ENCODE measurements at places on chromosomes 13 and 19.

GRCh38 chr13:100235311-100235901 is 146.5 kb downstream of the PCCA start:
- DNase-seq: no peak

GRCh38 chr19:35247526-35248309 is 1.1 kb upstream of the LSR start:
- DNase-seq: peak; percentile 32

DNA sequence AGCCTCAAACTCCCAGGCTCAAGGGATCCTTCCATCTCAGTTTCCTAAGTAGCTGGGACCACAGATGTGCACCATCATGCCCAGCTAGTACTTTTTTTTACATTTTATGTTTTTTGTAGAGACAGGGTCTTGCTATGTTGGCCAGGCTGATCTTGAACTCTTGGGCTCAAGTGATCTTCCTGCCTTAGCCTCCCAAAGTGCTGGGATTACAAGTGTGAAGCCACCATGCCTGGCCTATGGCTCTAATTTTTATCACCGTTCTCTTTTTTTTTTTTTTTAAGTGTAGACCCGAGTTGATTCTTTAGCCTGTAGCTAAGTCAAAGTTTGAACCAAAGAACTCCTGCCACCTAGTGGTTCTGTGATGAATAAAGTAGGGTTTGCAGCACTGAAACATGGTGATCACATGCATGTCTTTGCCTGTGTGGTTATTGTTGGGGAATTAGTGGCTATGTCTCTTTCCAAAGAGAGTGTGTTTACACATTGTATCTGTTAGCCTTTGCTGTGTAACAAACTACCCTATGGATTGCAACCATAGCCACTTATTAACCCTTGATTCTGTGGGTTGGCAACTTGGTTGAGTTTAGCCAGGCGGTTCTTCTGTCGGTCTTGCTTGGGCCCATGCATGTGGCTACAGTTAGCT is 11.6 kb downstream of the NFILZ start:
- no peak for DNase-seq

DNA sequence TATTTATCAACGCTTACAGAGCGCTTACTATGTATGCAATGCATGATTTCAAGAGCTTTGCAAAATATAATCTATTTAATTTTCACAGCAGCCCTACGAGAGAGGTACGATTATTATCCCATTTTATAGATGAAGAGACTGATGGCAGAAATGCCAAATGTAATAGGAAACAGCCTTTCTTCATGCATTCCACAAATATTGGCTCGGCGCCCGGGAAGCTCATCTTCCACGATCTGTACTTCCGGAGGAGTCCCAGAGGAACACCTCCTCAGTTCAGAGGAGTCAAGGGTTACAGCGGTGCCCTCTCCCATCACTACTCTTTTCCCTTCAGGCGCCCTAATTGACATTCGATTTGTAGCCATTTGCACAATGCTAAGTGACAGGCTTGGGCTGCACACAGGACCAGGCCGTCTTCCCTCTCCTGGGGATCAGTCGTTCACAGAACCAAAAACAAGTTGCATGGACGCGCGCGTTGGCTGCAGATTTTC is 1.1 kb upstream of the ARHGAP35 start:
- no peak for DNase-seq

DNA sequence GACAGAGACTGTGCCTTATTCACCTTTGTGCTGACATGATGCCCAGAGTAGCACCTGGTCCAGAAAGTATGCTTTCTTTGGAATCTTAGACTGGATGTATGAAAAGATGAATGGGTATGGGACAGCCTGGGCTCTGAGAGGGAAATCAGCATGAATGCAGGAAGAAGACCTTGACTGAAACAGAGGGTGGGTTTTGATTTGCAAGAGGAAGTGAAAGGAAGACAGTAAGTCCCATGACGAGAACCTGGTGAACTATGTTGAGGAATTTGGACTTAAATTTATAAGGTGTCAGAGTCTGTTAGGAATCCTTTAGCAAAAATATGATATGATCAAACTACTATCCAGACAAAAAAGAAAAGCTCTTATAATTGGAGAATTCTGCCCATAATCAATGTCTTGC is 301.9 kb downstream of the SPRY2 start:
- no peak for DNase-seq

DNA sequence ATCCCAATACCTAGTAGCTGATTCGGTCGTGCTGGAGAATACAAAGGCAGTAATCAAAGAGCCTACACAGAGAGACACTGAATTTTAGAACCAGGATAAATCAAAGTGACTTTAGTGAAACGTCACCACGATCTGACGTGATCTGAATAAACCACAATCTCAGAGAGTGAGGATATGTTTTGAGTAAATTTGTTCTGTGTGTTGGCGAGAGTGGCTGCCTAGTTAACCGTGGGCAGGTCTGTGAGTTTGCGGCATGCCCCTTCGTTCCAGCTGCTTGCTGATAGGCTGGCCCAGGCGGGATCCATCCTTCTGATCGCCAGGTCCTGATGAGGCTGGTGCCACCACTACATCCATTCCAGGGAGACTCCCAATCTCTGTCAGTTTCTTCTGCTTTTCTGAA is 40.4 kb downstream of the LRCH1 start:
- DNase-seq: peak; percentile 39

Measured in stimulated activated CD8-positive, alpha-beta memory T cell treated with anti-CD3 and anti-CD28 coated beads, Interleukin-2, amount 100 ng/mL, for 48 hours (primary cell).